ENCODE measurements at places on chromosomes 7 and 10.

DNA sequence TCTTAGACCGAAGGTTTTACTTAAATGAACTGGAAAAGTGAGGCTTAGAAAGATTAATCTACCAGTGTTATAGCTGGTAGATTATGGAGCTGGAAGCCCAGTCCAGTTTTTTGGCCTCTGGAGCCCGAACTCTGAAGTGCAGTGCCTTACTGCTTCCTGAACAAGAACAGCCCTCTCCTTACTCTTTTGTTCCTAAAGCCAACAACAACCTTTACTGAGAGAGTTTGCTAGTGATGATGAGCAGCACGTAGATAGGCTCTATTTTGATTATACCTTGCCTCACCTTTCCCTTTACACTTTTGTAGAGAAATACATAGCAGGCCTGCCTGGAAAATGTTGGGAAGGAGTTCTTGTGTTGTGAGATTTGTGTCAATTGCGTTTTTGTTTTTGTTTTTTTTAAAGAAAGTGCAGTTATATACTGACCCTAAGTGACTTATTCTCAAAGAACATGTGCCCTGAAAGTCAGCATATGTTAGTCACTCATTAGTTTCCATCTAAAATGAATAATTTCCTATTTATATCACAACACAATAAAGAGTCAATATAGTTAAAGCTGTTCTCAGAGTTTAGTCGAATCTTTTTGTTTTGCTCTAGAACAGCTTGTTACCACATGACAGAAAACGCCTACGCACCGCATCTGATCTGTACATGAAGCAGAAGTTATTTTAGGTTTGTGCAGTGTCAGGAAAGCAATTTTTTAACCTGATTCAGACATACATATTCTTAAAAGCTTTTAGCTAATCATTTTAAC, 33.0 kb downstream of the PLEKHA1 start:
- DNase-seq = peak; percentile 45

GRCh38 chr7:31950091-31950755, 120.0 kb downstream of the PDE1C start:
- peak; percentile 21 for DNase-seq

DNA sequence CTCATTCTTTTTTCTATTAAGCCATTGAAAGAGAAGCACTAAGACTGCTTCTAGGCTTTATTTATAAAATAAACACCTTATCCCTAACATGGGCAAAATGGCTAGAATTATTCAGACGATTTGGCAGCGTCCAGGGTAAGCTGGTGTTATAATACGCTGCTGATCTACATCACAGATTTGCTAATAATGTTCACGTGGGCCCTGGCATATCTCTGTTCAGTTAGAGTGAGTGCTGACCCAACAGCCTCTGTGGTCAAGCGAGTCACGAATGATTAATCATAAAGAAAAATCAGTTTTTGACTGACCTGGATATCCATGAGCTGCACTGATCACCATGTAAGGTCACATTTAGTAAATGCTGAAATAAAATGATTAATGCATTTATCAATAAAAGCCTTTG, 28.4 kb upstream of the CBLL1 start:
- DNase-seq = no peak

DNA sequence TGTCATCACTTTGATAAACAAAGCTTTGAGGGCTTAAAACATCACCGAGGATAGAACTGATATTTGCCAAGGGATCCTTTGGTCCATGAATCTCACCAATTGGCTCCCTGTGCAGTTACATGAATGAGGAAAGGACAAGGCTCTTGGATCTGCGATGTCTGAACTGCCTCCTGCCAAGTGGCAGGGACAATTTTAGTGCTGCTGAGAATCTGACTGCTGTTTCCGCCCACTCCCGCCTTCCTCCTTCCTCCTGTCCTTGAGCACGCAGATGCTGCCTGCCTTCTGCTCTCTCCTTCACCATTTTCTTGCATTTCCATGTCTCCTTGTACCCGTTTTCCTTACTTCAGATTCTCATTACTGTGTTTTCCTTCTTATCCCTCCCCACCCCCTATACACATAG, 26.8 kb upstream of the ITPRID1 start:
- DNase-seq = no peak

- DNase-seq = no peak
Measured at GRCh38 chr7:107917763-107918651, 27.0 kb downstream of the DLD start.

GRCh38 chr10:51915031-51915542, 215.7 kb upstream of the CSTF2T start:
- DNase-seq = no peak

GRCh38 chr7:4003503-4003902, 678.6 kb upstream of the FOXK1 start:
- no peak for DNase-seq

DNA sequence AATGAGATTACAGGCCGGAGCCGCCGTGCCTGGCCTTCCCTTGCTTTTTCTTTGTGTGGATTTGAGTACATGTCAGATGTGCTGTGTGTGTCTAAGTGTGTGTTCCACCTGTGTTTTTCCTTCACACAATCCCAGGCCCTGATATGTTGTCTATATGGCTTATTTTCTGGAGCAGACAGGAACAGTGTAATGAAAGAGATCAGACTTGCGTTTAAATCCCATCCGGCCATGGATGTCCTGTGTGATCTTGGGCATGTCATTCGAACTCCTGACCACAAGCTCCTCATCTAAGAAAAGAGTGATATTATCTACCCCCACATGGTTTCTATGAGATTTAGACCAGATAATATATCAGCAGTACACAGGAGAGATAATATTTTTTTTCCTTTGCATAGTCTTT, 37.2 kb downstream of the APBB1IP start:
- no peak for DNase-seq

GRCh38 chr10:78371136-78371535, 337.5 kb downstream of the RPS24 start:
- peak; percentile 10 for DNase-seq

All from choroid plexus epithelial cell (primary cell).